Activated T-helper 2 cell treated with anti-CD3 and anti-CD28 coated beads, Interferon-gamma antibody, Interleukin-2, Interleukin-4, amounts not matched to agents 10 μg/mL and 5 μg/mL and 100 μg/mL, durations not matched to agents 14 hours and 24 hours and 36 hours (primary cell): ENCODE measurements at places on chromosomes 1 and 21. TPM values are rescaled to one million over a fixed set of nuclear protein-coding genes. Genes with fewer than 3 reads are reported as not detected.

The SERINC2 gene
- 0.21 and 0.27 TPM in 2 replicates for total RNA-seq

- no peak for DNase-seq
Observed at GRCh38 chr1:119602169-119602568, 45.9 kb downstream of the ZNF697 start.

The TTC13 gene
- total RNA-seq, result 17.5 and 17.7 TPM in 2 replicates

DNA sequence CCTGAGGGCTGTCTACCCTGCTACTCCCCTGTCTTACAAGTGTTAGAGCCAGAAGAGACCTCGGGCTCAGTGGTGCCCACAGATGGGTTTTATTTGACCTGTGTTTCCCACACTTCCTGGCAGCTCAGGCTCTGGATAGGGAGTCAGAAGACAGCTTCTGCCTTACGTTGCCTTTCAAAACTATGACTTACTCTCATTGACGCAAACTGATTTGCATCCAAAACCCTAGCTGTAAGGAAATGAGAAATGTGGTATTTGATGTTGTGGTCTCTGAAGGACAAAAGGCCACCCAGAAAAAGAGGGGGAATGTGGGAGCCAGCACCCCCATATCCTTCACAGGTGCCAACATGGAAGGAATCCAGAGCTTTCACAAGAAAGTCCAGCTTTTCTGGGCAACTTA is 180.2 kb downstream of the ATG4C start:
- no peak for DNase-seq

The PEX19 gene
- total RNA-seq, result 60.9 and 68.5 TPM in 2 replicates

The WNT2B gene
- 0.16 TPM in 1 of 2 replicates, not detected in the other for total RNA-seq

GRCh38 chr1:8317647-8318381 is at the start of gene SLC45A1:
Gene SLC45A1, plus strand, starts transcription at chr1:8318114. Its CDS starts 6,216 bp downstream, at chr1:8324330.
- peak; percentile 73 for DNase-seq
